NCI-H748 treated with DMSO at 0.1 percent for 48 hours (cell line): ENCODE measurements at places on chromosomes 3 and 15.

GRCh38 chr15:48584090-48584811 lies 61.3 kb downstream of the FBN1 start:
- DNase-seq = no peak

GRCh38 chr3:42191443-42191747 lies 74.6 kb downstream of the CCK start:
- DNase-seq = no peak

DNA sequence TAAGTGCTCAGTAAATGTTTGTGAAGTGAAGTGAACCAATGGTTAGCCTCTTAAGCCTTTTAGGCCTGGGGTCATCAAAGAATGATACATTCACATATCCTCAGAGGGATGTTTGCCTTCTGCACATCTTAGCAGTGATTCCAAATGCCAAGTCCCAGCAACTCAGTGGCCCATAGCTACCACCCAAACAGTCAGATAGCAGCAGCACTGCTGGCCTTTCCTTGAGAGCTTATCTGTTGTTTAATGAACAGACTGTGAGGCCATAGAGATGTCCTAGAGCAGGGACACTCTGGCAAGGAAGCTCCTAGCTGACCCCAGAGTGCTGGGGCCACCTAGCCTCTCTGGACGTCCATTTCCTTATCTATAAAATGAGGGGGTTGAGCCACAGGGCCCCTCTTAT lies 86.8 kb downstream of the CYP19A1 start:
- DNase-seq = no peak

- DNase-seq = no peak
Observed at GRCh38 chr3:147652651-147653366, 243.6 kb downstream of the ZIC1 start.

GRCh38 chr15:39242345-39242744 lies 338.5 kb upstream of the THBS1 start:
- DNase-seq = no peak

- peak; percentile 67 for DNase-seq
Observed at GRCh38 chr3:125375950-125376679, 990 bp upstream of the ZNF148 start.

DNA sequence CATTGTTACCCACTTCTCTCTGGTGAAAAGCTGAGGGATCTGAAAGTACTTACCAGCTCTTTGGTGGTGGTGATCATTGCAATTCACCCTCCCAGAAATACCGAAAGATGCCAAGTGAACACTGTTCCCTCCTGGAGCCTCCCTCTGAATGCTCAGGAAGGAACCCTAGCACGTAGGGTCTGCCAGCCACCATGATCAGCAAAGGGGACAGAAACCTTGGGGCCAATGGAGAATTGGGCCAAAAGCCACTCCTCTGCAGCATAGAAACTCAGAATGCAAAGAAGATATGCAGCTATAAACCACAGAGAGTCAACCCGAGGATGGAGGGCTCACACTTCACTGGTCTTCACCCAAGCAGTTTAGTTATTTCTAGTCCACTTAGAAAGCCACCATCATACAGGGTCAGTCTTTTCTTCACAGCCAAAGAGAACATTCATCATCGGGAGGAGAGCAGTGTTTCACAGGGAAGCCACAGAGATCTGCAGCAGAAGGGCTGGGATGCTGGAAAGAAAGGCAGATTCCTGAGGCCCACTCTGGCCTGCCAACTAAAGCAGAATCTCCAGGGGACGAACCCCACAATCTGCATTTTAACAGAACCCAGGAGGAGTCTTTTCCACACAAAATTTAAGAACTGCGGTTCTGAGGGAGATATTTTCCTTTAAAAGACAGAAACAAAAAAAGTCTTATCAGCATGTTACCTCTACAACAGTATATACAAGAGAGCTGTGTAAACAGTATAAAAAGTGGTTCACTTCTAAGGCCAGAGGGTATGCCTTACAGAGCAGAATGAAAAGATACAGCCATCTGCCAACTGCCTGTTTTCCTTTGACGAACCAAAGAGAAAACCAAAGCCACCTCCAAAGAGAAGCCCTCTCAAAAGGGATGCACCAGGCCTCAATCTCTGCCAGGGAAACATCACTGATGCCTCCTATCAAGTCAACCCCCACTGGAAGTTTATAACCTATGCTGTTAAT lies 11.3 kb downstream of the TBC1D2B start:
- no peak for DNase-seq

DNA sequence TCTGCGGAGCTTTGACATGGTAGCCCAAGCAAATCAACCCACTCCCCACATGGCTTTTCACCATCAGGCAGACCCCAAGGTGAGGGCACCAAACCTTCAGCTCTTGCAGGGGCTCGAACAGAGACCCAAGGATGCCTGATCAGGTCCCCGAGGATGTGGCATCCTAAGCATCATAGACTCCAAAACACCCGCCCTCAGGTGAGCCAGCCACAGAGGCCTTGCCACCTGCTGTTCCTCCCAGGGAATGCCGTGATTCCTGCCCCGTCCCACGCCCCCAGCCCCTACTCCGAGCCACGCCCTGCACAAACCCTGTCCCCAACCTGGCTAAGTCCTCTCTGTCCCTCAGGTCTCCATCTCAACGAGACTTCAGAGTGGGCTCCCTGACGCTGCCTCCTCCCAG lies 34.7 kb upstream of the SLC41A3 start:
- DNase-seq = no peak

GRCh38 chr15:68427366-68427765 lies 4.6 kb downstream of the ITGA11 start:
- DNase-seq = no peak

DNA sequence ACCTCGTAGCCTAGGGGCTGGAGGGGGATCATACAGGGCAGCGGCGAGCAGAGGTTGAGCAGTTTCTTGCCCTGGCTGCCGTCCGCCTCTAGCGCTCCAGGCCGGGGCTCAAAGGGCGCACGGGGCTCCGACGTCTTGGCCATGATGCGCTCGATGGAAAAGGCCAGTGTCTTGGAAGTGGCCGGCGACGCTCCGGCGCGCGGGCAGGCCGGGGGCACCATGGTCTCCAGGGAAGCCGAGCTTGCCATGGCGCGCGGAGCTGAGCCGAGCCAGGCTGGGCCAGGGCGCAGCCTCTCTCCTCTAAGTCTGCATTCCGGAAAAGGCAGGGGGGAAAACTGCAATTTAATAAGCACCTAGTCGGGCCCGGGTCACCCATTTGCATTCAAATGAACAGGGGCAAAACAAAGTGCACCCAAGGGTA lies 719 bp downstream of the FEZF2 start:
- no peak for DNase-seq

- DNase-seq = no peak
Observed at GRCh38 chr15:75158402-75158801, 43.3 kb upstream of the C15orf39 start.

GRCh38 chr3:141000027-141000663 lies 51.0 kb upstream of the SPSB4 start:
- no peak for DNase-seq

DNA sequence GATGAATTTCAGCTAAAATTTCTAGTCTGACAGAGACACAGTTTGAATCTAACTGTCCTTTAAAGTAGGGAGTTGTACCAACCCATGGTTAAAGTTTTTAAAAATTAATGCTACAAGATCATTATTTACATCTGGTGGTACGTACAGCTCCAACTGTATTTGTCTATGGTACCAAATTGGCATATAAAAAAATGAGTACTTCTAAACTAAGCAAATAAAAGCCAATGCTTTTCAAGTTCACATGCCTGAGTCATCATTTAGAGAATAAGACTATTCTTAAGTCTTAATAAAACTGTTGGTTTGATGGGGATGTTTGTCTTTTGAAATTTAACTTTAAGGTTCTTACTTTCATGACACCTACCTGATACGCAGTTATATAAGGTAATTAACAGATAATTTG lies 21.0 kb upstream of the IFT57 start:
- no peak for DNase-seq

GRCh38 chr3:9291821-9292410 lies 42.5 kb upstream of the SRGAP3 start:
- no peak for DNase-seq

DNA sequence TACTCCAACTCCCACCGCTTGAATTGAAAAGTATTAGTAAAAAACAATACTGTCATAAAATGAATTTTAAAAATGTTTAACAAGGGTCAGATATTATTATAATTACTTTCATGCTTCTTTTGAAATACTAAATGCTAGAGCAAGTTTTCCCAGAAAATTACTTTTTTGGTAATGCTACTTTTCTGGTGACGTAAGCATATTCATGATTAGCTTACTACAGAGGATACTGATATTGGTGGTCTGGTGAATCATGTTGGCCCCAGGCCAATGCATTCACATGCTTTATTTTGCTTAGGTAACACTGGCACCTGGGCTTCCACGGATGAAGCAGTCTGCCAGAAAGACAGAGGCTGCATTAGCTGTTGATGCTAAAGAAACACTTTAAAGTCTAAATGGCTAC lies 12.4 kb downstream of the SPATA16 start:
- no peak for DNase-seq

- no peak for DNase-seq
Observed at GRCh38 chr3:150666167-150666566, 37.6 kb downstream of the ERICH6 start.

- no peak for DNase-seq
Observed at GRCh38 chr3:39460677-39461076, 6.8 kb upstream of the MOBP start.

GRCh38 chr15:64895285-64896065 lies 16.2 kb upstream of the ANKDD1A start:
- no peak for DNase-seq

DNA sequence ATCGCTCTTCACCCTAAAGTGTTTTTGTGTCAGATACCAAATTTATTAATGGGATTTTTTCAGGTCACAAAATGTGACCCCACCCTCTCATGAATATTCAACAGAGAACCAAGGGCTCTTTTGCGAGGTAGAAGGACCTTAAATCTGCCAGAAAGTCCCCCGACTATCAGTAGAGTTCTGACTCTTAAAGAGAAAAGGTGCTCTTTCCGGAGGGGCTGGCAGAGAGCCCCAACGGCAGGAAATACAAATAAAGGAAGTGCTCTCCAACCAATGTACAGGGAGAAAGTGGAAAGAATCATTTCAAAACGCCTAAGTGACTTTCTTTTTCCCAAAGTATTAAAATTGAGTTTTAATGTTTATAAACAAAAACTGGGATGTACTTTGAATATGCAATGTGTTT lies 517.2 kb downstream of the FOXP1 start:
- DNase-seq = peak; percentile 37

DNA sequence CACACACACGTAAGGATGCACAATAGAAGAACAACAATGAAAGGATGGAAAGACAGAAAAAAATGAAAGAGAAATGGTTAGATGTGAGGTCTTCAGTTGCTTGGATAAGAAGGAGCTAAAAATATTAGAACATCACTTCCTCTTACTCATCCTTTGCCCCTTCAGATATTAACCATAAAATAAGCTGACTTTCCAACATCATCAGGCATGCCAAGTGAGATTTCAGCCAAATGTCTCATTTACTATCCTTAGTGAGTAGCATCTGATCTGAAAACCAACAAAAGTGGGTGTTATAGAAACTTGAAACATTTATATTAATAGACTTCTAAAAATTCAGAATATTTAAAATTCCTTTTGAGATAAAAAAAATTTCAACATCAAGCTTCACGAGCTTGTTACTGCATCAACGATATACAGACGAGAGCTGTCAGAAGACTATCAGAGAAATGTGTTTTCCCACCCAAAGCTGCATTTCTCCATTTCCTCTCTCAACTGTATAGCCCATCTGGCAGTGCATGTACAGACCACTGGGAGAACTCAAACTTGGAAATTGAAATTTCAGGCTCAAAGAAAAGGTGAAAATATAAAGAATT lies 25.4 kb upstream of the LSAMP start:
- no peak for DNase-seq

DNA sequence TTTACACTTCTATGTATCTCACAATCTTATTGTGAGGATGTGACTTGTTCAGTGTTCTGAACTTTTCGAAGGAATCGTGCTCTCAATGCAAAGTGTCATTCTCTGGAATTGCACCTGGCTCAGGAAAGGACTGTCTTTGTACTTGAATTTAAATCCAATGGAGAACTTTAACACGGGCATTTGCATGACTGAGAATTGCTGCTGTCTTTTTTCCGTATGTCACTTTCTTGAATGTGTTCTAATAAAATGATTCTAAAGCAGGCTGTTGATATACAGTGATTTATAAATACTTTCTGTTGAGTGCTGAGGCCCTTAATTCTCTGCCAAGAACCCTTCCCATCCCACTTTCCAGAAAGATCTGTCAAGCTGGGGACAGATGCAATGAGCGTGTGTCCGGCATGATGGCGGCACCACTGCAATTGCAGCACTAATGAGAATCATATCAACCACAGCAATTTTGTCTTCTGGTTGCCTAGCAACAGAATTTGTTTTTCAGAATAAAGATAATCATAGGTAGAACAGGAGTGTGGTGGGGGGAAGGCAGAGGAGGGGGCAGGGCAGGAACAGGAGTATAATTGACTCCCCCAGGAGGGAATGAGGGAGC lies 210.6 kb upstream of the UMPS start:
- no peak for DNase-seq

DNA sequence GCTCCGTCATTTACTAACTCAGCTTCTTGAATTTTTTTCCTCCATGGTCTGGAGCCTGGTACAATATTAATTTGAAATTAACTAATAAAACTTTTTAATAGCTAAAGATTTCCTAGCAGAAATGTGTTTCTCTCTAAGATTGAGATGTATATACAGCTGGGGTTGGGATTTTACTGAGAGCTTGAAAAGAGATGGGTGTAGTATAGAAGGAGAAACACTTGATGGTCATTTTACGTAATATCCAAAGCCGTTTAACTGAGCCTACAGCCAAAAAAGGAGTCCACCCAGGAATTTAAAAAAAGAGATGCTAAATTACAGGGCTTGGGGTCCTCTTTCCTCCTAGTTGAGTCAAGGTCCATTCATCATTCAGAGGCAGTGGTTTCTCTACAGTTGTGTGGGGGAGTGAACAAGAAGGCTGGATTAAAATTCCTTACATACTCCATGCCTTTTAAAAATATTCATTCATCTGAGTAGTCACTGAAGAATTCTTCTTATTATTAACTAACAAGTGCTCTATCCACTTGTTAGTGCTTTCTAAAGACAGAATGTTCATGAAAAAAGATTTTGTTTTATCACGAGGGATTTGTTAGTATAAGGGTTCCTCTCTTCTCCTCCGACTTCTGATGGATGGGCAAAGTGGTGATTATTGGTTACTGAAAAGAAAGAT lies 255.3 kb upstream of the IL12A start:
- no peak for DNase-seq

DNA sequence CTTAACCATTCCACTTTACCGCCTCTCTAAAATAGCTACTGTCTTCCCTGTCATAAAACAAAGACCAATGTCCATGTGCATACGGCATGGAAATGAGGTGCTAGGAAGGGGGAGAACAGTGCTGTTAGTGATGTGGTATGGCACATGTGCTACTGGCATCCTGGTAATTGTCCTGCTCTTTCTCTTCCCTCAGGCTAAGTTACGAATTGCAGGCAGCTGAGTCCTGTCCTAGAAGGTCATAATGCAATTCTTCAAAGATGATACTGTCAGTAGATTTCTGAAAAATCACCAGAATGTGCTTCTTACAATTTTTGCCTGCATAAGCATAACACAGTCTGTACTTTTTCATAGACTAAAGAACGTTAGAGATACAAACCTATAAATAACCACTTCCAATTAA lies 216.8 kb downstream of the RSL24D1 start:
- no peak for DNase-seq

- DNase-seq = no peak
Observed at GRCh38 chr3:57569859-57570450, 13.9 kb downstream of the PDE12 start.

GRCh38 chr3:106820726-106821362 lies 556.4 kb upstream of the CCDC54 start:
- no peak for DNase-seq
